ENCODE measurements at places on chromosomes 5 and 9.

DNA sequence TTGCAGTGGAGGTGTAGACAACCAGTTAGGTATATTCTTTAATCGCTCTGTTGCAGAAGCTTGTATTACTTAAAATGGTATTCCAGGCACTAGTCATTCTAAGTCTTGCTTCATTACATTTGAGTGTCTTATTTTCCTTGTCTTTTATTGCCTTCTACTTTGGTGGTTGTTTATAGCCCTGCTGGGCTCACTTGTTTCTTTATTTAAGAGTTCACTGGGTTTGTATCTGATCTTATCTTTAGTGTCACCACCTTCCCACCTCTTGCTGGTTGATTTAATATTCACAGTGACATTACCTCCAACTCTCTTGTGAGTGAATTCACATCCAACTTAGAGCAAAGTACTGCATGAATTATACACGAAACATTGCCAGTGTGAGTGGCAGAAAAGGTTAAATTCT, 83.6 kb upstream of the BNC2 start:
- DNase-seq: no peak

GRCh38 chr5:139445325-139446170, 6.2 kb upstream of the DNAJC18 start:
- no peak for DNase-seq

DNA sequence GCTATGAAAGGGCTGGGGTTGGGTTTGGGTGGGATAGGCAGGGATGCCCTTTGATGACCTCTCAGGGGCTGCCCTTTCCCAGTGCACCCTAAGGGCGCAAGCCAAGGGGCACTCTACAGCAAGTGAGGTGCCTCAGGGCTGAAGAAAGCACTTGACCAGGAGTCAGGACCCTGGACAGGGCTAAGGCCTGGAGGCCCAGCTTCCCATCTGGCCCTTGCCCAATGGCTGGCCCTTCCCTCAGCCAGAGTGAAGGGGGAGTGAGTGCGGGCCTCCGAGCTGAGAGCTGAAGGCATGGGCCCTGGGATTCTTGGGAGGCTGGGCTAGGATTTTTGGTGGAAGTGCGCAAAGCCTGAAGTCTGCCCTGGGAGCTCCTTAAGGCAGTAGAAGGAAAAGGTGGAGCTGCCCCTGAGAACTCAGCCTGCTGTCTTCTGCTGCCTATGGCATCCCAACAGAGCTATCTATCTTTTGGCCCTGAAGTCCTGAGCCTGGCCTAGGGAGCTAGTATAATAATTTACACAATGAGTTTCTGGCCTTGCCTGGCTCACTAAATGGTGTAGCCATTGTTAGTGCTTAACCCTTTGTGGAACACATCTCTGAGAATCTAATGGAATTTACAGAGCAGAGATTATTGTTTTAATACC, 16.4 kb downstream of the JADE2 start:
- DNase-seq: peak; percentile 29

DNA sequence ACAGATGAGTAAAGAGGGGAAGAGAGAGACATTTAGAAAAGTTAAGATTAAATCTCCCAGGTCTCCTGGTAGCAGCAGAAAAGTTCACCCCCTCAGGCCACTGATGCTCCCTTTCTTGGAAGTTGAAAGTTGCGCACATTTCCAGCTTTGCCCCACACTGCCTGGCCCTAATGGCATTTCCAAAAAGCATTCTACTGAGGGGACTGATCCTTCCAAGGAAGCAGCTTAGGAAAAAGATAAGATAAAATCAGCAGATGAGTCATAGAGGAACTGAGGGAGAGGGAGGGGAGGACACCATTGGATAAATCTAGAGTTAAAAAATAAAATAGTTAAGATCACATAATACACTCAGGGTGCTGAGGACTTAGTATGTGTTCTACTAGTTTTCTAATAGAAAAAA, 67.6 kb upstream of the SLC12A2 start:
- no peak for DNase-seq

GRCh38 chr9:111016016-111016415, 22.3 kb downstream of the LPAR1 start:
- no peak for DNase-seq

Data from activated CD4-positive, alpha-beta T cell treated with anti-CD3 and anti-CD28 coated beads for 48 hours (primary cell).